ENCODE measurements at places on chromosomes 5 and 9. TPM values are rescaled to one million over a fixed set of nuclear protein-coding genes. Genes with fewer than 3 reads are reported as not detected.

The GM2A gene
- 22.5 TPM for polyA plus RNA-seq

The GOLM1 gene
- polyA plus RNA-seq = 17.8 TPM

The JAKMIP2 gene
- 0.27 TPM for polyA plus RNA-seq

The SV2C gene
- polyA plus RNA-seq = 1.6 TPM

The LRRC19 gene
- polyA plus RNA-seq = 15.1 TPM

The KCNV2 gene
- 0.18 TPM for polyA plus RNA-seq

The ARHGEF39 gene
- 0.89 TPM for polyA plus RNA-seq

The PIP5K1B gene
- polyA plus RNA-seq = 45.4 TPM

The PCDHGB7 gene
- not detected for polyA plus RNA-seq

The CYSRT1 gene
- polyA plus RNA-seq = 2.2 TPM

The C6 gene
- 122 TPM for polyA plus RNA-seq

The HAND1 gene
- not detected for polyA plus RNA-seq

The BAAT gene
- 0.04 TPM for polyA plus RNA-seq

The GNA14 gene
- polyA plus RNA-seq = 0.89 TPM

The ITK gene
- polyA plus RNA-seq = 1.0 TPM

The HTR4 gene
- 8.7 TPM for polyA plus RNA-seq

The NAIF1 gene
- polyA plus RNA-seq = 8.1 TPM

GRCh38 chr9:86763791-86764190, 183.5 kb downstream of the GAS1 start:
- DNase-seq = no peak

DNA sequence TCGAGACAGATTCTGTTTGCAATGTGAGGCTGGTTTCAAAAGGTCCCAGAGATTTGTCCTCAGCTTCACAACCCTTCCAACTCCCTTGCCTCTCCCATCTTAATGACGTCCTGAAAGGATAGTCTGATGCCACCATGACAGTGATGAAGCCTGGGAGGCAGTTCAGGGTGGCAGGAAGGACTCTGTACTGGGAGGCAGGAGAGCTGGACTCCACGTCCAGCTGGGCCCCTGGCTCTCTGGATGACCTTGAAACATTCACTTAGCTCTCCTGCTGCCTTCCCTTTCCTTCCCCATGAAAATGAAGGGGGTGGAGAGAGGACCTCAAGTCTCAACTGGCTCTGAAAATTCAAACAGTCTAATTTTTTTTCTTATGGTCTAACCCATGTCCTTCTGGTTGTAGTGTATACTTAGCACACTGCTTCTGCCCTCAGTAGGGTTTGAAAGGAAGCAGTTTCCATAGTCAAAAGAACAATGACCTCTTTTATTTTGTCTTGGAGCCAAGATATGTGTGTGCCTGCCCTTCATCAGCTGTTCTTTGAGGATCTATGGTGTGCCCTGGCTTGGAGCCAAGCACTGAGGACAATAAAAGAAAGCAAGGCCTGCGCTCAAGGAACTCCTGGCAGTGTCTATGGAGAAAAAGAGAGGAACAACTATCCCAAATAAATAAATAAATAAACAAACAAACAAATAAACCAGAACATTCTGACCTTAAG, 188.3 kb downstream of the GRIA1 start:
- DNase-seq = no peak

DNA sequence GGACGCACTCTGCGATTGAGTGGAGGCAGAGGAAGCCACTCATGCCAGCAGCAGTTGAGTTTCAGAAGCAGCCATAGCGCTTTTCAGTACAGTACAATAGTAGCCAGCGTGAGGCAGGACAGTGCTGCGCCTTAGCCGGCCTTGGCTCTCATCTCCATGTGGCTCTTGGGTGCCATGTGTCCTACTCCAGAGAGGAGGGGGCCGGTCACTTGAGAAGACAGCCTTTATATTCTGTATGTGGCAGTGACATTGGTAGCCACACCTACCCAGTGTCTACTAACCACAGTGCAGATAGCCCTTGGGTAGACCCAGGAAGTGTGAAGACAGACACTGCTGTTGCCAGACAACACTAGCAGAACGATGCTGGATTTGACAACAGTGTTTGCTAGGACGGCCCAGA, 42.3 kb downstream of the FAM78A start:
- peak; percentile 11 for DNase-seq

GRCh38 chr5:136210259-136210658, 17.3 kb upstream of the SMIM32 start:
- no peak for DNase-seq

DNA sequence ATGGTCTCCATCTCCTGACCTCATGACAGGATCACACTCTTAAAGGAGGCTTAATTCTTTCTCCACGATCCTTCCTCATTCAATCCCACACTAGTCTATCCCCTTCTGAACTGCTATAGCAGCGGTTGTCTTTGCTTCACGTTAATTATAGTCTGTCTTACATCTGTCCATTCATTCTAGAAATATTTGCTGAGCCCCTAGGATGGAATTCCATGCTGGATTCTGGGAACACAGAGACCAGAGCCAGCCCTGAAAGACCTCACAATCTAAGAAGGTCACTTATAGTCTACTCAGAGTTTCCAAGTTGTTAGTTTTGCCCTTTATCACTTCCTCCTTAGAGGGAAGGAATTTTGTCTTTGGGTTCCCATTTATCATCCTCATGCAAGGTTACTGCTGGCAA, 193.5 kb downstream of the GAS1 start:
- DNase-seq = no peak

- no peak for DNase-seq
Measured at GRCh38 chr9:106619211-106619610, 243.8 kb upstream of the ZNF462 start.

DNA sequence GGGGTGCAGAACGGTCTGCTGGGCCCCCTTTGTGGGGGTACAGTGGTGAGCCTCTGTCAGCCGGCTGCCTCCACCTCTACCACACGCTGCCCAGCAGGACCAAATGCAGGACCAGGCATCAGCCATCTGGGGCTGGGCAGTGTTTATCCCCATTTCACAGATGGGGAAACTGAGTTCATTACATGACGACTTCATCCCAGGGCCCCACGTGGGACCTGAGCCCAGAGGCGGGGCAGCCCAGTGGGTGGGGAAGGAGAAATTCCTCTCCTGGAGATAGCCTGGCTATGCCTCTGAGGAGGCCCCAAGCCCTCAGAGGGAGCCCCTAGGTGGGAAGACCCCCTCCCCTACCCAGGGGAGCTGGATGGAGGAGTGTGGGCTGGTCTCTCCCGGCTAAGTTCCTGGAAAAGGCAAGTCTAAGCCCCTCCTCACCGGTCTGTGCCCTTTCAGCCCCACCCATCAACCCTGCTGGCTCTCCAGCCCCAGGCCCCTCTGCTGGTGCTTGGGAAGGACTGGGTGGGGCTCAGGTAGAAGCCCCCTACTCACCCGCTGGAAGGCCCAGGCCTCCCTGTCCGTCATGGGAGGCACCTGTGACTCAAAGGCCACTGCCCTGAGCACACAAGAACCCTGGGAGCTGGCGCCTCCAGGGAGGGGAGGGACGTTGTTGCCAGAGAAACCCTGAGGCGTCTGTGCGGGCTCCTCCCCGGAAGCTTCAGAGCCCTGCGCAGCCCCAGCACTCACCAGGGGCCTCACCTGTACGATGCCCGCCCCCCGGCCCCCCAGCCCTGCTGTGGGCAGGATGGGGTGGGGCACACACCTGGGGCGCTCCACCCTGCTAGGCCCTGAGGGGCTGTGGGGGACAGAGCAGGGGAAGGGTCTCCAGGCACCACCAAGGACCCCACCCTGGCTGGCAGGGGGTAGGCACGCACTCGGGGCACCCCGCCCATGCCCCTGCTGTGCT, 7.4 kb upstream of the CCDC187 start:
- peak; percentile 55 for DNase-seq

DNA sequence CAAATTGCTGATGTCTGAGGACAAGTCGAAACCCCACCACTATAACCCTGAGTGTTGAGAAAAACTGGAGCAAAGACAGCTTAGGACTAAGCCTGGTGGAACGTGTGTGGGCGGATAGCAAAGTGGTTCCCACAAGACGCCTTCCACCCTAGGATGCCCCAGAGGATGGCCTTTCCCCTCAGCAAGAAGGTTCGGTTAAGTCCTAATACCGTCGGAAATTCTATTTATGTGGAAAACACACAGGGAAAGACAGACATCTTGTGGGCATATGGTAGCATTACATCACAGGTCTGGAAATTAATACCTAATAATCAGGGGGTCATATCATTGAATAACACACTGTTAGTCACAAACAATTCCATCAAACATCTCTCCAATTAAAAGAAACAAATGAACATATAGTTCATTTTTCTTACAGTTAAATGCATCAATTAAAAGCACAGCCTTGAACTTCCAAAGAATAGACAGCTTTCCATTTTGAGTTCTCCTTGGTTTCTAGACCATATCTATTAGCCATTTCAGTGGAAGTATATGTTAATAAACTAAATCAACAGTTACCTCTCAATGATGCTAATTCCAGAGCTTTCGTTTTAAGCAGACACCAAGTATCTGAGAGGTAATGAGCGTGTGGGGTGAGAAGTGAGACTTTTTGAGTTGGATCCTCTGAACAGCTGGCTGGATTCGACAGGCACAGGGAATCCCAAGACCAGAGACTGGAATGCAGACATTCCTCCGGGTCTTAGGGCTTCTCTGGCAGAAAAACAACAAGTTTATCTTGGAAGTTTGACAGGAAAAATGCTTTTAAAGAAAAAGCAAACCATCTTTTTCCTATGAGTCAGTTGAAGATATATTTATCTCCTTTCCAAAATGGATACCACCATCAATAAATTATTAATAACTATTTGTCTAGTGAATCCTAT, 2.9 kb upstream of the ICE1 start:
- DNase-seq = peak; percentile 52

DNA sequence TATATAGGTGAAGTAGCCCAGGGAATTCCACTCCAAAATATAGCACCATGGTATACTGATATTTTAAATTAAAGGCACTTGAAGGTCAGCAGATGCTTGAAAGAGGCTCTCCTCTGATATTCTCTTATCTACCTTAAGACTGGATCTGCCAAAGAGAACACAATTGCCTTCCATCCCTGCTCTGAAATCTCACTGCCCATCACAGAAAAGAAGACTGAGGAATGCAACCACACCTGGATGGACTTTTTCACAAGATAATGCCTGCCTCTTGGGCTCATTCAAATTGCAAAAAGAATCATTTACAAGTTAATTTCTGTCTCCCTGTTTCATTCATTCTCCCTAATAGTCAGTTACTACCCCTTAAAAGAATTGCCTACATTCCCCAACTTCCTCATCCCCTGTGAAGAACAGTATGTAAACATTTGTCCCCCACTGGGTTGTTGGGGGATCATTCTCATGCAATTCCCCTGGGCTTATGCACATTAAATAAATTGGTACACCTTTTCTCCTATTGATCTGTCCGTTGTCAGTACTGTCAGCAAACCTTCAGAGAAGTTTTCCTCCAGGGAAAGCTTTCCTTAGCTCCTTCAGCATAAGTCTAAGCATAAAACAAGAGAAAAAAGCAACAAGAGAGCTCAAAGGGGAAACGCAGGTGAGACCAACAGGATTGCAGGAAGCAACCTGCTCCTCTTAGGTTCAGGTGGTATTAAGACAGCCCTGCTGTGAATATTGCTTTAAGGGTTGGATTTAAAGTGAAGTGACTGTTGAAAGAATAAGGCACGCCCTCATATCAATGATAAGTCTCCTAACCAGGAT, 171.4 kb upstream of the SLC30A5 start:
- no peak for DNase-seq

- DNase-seq = no peak
Measured at GRCh38 chr5:120682851-120683250, 218.8 kb downstream of the PRR16 start.

DNA sequence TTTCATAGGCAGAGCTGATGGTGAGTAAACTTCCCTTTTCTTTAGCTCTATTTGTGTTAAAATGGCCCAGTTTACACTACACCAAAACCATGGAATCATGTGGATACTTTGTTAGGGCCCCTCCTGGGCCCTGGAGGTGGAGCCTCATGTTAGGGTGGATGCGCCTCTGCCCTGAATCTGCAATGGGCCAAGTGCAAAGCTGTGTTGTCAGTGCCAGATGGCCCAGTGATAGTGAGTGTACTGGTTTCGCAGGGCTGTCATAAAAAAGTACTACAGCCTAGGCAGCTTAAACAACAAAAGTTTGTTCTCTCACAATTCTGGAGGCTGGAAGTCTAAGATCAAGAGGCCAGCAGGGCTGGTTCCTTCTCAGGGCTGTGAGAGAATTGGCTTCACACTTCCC, 64.8 kb downstream of the HSPA4 start:
- DNase-seq = no peak

GRCh38 chr9:129698254-129698757, 32.9 kb downstream of the PRRX2 start:
- DNase-seq = no peak

- DNase-seq = no peak
Measured at GRCh38 chr9:81224166-81225081, 464.9 kb downstream of the TLE1 start.

DNA sequence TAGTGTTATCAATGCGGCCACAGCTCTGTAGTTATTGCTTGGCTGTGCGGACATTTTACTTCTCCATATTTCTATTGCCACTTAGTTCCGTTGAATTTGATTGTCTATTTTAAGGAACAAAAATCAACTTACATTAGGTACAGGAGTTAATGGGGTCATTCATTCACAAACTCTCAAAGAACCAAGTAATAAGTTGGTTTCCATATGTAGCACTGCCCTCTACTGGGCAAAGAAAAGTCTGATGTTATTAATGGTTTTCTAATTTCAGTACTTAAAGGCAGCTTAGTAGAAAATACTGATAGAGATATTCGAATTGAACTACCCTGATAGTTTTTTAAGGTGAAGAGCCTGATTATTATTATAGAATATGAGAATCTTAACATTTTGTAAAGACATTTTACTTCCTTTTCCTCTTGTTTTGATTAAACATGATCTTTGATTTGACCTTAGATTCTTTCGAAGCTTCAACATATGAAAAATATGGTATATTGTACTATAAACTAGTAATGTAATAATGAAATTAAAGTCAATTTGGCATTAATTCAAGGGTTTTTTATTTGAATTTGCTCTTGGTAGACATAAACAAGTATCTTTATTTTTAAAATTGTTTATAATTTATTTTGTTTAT, 119.5 kb upstream of the CTNND2 start:
- peak; percentile 25 for DNase-seq

GRCh38 chr9:15221746-15222145, 85.3 kb downstream of the TTC39B start:
- DNase-seq = no peak

DNA sequence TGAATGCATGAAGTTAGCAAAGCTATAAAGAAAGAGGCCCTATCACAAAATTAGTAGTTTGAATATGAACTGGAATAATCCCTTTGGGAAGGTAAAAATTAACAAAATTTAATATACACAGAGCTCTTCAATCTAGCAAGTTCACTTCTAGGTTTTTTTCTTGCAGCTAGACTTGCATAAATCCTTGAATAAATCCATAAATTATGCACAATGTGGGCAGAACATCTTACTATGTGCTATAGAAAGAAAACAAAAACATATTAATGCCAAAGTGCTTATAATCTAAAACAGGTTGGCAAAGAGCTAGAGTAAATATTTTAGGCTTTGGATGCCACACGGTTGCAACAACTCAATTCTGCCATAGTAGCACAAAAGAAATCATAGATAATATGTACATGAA, 138.5 kb upstream of the FREM1 start:
- DNase-seq = no peak
